ENCODE measurements at places on chromosomes 2 and 18.

- DNase-seq, result no peak
These were observed 206.7 kb downstream of the TCF4 start for GRCh38 chr18:55381277-55381676.

- no peak for DNase-seq
These were observed 257.2 kb upstream of the TCF4 start for GRCh38 chr18:55845221-55845620.

GRCh38 chr2:56128235-56128634, 55.6 kb upstream of the CCDC85A start:
- DNase-seq, result no peak

DNA sequence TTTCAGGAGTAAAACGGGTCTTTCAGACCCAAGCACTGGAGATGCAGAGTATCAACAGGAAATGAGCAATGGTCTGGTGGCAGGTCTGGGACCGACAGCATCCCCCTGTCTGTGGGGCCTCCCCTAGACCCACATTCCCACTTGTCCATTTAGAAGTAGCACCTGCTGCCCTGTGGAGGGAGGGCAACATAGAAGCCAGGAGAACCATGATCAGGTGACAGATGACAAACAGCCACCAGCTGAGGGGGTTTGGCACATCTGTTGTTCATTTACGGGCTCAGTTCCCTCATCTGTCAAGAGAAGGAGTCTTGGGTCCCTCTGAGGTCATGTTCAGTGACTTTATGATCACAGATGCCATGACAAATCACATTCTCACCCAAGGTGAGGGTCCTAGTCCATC, 77.9 kb upstream of the SLC66A3 start:
- no peak for DNase-seq

- no peak for DNase-seq
These were observed 152.8 kb downstream of the INHBB start for GRCh38 chr2:120498576-120499394.

DNA sequence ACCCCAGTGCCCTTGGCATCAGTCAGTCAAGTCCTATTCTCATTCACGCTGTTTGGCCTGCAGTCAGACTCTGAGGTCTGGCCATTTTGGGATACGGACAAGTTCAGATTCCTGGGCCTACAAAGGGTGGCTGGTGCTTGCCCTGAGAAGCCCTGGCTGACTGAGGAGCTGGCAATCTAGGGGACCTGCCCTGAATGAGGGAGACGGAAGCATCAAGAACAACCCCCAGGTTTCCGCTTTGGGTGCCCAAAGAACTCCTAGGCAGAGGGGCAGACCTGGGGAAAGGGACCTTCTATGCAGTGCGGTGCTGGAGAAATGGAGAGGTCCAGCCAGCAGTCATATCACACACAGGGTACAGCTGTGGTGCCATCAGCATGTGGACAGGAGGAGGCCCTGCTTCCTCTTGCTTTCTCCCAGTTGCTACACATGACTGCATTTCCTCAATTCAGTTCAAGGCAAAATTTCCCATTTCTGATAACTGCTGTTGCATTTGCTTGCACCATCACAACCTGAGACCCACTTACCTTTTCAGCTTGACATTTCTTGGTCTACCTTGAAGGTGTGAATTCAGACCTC, 70.9 kb upstream of the LGALSL start:
- no peak for DNase-seq

DNA sequence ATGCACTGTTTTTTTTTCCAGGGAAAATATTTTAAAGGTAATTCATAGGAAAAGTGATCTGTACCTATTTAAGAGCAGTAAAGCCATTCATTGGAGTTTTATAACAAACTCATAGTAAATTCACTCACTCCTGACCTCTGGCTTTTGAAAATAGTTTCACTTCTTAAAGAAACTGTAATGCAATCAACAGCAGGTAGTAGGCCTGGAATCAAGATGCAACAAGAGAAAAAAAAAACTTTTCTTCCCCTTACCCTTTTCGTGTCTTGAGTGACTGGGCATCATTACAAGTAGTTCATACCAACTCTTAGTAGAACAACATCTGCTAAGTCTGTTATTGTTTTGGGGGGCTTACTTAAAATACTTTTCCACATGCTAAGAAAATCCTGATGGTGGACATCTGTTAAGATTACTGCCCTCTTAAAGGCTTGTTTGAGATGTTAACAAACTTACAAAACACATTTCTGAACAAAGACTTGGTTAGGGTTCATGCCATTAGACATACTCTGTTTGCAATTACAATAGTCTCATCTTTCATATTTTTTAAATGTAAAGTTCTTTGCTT, 164.1 kb upstream of the FOSL2 start:
- no peak for DNase-seq

- DNase-seq, result no peak
These were observed 19.8 kb upstream of the DDX18 start for GRCh38 chr2:117794668-117795067.

GRCh38 chr2:207049122-207049521, 109.8 kb downstream of the CPO start:
- DNase-seq, result no peak

DNA sequence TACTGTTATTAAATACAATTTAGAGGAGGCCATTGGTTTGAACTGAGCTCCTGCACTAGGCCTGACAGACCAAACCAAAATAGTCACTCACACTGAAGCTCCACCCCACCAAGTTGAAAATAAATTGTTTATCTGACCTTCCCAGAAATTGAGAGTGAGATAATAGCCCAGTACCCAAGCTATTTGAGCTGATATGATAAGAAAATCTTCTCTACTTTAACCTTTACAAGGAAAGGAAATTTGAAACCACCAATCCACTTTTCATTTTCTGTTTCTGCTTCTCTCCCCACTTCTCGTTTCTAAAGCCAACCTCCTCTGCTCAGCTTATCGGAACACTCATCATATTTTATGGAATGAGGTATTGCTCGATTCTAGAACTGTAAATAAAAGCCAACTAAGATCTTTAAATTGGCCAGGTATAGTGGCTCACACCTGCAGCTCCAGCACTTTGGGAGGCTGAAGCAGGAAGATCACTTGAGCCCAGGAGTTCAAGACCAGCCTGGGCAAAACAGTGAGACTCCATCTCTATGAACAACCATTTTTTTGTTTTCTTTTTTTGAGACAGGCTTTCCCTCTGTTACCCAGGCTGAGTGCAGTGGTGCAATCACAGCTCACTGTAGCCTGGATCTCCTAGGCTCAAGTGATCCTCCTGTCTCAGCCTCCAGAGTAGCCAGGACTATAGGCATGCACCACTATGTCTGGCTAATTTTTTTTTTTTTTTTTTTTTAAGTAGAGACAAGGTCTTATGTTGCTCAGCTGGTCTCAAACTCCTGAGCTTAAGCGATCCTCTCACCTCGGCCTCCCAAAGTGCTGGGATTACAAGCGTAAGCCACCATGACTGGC, 13.3 kb upstream of the GALM start:
- DNase-seq, result no peak

DNA sequence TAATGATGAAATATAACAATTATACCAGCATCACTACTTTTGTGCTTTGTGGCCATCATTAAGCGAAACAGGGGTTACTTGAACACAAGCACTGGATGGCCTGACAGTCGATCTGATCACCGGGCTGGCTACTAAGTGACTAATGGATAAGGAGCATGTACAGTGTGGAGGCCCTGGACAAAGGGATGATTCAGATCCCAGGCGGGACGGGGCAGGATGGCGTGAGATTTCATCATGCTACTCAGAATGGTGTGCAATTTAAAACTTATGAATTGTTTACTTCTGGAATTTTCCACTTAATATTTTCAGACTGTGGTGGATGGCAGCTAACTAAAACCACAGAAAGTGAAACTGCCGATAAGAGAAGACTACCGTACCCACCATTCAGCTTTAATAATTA, 7.0 kb upstream of the CLIP4 start:
- DNase-seq, result no peak

DNA sequence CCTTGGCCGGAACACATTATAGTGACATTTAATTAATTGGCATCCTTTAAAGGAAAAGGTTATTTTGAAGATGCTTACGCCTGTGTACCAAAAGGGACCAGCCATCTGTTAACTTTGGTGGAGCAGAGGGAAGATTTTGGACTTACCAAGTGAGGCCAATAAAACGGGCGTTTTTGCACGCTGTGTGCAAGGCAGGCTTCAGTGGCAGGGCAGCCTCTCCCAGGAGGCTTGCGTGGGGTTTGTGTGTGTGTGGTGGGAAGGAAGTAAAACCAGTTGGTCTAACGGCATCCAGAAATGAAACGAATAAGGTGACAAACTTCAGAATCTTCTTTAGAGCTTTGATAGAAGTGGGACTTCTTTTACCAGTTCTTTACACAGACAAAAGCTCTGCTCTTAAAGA, 191.7 kb downstream of the PRKCE start:
- DNase-seq, result no peak

DNA sequence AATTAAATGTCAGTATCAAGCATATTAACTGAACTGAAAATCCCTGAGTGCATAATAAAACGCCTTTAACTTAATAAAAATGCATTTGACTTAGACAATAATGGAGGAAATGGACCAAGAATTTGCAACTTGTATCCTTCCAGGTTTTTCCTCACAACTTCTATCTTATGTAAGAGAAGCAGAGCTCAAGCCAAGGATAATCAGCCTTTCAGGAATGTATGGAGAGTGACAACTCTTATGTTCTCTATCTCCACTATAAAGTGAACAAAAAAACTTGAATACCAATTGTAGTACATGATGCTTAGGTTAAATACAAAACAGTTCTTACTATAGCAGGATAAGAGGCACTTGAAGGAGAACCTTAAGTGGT, 64.8 kb upstream of the CYP26B1 start:
- no peak for DNase-seq

- DNase-seq, result no peak
These were observed 311.1 kb downstream of the TXNL1 start for GRCh38 chr18:56327191-56327885.

DNA sequence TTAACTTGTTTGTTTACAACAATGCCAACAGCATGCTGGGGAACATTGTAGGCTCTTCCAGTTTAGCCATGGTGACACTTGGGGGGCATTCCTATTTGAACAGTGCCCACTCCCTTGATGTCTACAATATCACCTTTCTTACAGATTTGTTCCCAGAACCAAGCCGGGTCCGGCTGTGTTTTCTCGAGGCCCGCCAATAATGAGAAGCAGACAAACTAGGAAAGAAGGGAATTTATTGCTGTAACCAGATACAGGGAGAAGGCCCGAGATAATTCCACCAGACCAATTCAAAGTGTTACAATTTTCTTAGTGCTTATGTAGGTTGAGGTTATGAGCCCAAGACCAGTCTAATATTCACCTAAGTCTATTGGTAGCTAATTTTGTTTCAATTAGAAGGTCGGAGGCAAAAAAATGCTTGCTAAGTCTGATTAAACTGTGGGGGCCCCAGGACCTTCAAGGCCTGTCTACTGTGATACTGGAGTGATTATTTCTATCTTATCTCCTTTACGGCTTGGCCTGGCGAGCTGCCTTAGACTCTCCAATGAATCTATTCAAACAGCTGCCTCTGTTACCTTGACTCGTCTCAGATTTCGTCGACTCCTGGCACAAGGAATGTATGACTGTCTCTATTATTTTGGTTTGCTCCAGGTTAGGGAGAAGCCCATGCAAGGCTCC, 59.1 kb upstream of the PSME4 start:
- DNase-seq, result no peak

DNA sequence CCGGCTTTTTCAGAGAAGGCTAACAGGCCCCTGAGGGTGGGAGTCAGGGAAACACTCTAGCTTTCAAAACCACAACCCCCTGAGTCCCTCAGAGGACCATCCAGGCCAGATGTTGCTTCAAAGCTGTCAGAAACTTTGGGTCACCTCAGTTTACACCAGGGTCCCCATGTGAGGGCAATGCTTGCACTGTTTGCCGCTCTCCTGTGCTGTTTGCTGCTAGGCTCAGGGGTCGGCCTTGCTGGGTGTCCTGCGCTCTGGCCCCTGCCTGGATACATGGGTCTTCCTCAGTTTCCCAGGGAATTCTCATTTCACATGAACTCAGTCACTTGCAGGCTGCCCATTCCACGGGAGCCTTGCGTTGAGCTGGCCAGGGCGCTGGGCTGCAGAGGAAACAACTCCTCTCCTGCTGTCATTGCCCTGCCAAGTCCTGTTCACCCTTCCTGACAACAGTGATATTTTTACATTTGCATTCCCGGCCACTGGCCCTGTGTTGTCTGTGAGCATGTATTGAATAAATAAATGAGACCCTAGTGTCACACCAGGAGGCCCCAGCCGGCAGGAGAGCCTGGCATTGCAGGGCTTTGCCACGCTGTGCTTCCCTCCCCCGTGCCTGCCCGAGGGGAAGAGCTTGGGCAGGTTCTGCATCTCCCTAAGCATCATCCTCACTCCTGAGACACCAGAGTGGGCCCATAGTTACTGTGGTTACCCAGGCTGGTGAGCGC, 73.2 kb upstream of the RAB6C start:
- DNase-seq, result no peak

DNA sequence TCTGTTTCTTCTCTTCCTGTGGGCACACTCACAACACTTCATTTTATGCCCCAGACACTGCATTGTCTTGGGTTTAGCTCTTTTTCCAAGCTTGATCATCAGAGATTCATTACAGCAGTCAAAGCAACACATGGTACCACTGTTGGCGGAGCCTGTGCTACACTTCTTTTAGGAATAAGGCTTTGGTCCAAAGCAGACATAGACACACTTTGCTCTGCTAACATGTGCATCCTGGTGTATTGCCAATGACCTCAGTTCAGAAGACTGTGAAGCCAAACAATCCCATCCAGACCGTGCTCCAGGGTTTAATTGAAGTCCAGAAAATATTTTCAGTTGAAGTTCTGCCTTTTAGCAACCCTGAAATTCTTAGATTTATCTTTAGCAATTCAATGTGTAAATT, 354.6 kb upstream of the RAB12 start:
- DNase-seq, result no peak

DNA sequence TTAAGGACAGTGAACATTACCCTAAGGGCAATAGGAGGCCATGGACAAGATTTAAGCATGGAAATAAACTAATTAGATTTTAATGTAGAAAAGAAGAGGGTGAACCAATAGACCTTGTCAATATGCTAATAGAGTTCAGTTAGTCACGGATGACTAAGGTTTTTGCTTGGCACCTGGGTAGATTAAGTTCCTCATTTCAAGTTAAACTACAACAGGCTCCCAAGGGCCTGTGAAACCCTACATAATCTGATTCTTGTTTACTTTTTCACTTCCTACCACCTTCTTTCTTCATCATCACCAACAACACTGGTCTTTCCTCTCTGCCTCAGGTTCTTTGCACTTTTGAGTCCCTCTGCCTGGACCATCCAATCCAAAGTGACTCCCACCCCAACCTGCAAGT, 14.8 kb downstream of the SP110 start:
- no peak for DNase-seq

All from activated naive CD4-positive, alpha-beta T cell (primary cell).